ENCODE measurements at places on chromosomes 5 and 9.

GRCh38 chr9:35481347-35481975 lies 8.4 kb upstream of the RUSC2 start:
- DNase-seq, result no peak

- DNase-seq, result peak; percentile 52
Measured at GRCh38 chr9:6680797-6681146, 35.2 kb upstream of the GLDC start.

DNA sequence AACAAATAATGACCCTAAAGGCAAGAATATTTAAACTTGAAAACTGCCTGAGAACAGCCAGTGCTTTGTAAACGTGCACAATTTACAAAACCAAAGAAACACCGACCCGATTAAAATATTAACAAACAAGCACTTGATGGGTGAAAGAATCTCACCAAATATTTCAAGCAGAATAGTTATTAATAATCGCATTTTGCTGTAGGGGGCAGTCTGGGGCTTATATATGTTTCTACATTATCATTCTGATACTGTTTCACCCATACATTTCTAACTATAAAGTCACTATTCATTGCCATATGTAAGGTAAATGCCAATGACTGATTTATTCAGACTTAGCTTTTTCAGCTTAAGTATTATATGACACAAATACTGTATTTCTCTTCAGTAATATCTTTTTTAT lies 37.7 kb downstream of the UBAP2 start:
- DNase-seq, result no peak

- no peak for DNase-seq
Measured at GRCh38 chr5:150522504-150523414, 14.8 kb downstream of the NDST1 start.

DNA sequence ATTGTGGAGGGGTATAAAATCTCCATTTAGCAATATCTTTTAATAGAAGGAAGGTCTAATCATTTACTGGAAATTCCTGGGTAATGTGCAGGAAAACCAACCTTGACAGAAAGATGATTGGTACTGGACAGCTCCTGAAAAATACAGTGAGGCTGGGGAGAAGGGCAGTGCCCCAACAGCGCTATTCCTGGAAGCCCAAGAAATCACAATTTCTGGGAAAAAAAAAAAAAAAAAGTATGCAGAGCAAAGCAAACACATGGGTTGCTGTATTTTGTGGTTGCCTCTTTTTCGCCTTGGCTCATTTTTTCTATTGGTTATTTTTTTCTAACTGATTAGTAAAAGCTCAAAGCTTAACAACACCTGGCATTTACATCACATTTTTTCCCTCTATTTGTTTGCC lies 249.7 kb downstream of the ENC1 start:
- DNase-seq, result no peak

DNA sequence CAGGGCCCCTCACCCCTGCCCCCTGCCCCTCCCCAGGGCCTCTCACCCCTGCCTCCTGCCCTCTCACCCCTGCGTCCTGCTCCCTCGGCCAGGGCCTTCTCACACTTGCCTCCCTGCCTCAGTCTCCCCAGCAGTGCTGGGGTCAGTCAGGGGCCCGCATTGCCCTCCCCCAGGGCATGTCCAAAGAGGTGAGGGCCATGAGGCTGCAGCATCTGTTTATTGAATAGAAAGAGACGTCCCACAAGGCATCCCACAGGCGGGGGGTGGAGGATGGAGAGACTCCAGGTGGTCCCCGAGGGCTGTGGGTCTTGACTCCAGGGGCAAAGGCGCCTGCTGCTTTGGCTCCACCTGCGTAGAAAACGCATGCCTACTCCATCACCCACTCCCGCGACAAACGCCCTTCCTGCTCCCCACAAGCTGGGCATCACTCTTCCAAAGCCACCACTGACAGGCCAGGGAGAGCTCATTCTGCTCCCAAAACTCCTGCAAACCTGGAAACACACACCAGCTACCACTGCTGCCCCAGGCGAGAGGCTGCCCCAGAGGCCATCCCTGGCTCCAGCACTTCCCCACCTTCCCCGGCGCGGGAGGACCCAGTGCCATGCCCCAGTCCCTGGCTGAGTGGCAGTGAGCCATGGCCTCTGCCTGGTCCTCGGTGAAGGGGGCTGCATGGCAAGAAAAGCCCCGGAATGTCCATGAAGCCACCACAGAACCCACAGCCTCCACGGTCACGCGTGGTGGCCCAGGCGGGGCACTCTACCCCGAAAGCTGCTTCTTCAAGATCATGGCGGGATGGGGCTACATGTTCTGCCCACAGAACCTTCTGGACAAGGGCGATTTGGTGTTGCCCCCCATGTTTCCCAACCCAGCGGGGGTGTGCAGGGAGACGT lies 1.6 kb upstream of the LCN8 start:
- DNase-seq, result no peak

DNA sequence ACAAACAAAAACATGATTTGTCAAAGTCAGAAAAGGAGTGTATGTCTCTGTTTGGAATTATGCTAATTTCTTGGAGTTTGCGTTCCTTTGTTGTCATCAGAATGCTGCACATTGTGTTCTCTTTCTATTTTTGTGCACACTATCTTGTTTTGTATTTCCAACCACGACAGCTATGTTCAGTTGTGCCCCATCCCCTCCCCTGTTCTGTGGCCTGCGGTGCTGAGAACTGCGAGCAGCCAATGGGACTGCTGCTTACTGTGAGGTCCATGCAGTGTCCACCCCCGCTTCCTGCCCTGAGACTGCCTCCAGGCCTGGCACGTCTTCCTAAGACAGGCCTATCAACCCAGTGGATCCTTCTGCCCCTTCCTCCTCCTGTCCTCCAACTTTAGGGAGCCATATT lies 76.8 kb downstream of the PALM2AKAP2 start:
- DNase-seq, result no peak

DNA sequence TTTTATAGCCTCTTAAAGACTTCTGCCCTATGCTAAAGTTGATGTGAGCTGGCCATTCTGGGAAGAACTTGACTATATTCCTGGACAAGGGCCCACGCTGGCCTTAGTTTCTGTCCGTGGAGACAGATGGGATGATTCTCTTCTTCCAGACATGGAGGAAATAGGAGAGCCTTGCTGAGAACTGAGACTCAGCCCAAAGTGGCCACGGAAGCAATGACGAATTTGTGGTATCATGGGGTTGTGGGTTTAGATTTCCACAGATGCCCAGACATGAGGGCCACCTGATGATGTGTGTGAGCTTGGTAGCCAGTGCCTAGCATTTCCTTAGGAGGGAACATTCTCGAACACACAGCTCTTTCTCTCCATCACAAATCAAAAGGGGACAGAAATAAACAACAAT lies 309.1 kb downstream of the NSG2 start:
- no peak for DNase-seq

DNA sequence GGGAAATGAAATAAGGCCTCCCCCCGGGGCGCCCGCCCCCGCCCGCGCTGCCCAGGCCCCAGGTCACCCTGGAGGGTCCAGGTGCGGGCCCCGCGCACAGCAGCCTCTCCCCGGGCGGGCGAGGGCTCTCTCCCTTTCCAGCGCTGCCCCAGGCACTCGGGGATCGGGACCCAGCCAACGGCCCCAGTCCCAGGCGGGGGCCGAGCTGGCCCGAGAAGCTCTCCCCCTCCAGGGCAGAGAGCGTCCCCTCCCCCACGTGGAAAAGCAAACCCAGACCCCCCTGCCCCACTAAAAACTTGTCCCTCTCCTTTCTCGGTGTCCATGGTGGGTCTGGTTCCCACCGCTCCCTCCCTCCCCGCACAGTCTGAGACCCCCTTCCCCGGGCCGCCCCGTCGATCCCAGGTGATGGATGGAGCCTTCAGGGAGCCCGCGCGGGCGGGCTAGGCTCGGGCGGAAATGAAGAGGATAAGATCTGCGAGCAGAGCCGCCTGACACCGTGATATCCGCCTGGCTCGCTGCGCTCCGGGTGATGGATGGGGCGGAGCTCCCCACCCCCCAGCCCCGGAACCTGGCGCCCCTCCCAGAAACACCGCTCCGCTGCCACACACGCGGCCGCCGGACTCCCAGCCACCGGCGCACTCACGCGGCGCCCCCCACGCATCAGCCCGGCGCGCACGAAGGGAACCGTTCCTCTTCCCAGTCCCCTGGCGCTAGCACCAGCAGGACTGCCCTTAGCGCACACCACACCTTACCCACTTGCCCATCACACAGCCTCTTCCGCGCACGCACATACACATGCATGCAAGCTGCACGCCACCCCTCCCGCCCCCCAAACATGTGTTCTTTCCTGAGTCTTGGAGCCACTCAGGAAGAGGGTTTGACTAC lies 81.7 kb upstream of the ZBTB43 start:
- peak; percentile 84 for DNase-seq

DNA sequence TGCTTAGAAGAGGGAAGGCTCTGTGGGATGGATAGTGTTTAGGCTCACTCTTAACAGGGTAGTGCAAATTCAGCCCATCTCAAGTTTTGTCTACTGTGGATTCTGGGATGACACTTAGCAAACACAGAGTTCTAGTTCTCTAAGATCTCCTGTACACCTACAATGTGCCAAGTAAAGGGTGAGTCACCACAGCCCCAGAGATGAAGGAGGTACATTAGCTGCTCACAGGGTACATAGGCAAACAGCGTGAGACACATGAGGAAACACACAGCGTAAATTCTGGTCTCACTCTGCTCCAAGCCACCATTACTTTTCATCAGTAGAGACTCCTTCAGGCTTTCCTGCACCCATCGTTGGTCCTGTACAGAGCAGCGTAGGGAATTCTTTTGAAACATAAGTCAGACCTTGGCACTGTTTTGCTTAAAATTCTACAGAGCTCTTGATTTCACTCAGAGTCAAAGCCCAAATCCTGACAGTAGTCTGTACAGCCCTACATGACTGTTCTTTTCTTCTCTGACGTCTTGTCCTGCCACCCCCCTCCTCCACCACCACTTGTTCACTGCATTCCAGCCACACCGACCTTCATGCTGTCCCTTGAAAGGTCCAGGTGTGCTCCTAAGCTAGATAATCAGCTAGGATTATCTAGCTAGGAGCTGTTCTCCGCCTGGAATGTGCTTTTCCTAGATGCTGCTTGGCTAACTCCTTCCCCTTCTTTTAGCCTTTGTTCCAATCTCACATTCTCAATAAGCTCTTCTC lies 8.7 kb downstream of the ASTN2 start:
- DNase-seq, result no peak

DNA sequence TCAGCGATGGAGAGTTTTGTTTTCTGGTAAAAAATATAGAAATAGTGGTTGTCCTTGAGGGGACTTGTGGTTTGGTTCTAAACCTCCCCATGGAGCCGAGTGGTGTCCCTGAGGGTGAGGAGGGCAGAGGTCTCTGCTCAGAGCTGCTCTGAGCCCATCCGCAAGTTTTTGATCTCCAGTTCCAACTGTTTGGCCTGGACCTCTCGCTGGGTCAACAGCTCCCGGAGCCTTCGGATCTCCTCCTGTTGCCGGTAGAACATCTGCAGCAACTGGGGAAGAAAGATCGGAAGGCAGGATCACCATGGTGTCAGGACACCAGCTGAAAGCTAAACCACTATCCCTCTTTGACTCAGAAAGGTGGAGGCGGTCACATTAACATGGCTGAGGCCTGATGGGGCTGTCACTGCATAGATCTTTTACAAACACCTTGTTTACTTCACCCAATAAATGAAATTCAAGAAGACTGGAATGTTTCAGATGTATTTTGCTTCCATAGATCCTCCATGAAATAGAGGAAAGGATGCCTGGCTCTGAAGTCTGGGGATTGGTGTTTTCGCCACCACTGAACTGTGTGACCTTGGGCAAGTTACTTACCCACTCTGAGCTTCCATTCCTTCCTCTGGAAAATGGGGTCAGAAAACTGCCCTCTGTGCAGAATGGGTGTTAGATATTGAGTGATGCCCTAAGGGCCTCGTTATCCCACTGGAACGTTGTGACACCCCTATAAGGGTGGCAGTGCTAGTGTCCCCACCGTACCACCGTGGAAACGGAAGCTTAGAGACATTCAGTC lies 5.8 kb upstream of the TRIM14 start:
- no peak for DNase-seq

DNA sequence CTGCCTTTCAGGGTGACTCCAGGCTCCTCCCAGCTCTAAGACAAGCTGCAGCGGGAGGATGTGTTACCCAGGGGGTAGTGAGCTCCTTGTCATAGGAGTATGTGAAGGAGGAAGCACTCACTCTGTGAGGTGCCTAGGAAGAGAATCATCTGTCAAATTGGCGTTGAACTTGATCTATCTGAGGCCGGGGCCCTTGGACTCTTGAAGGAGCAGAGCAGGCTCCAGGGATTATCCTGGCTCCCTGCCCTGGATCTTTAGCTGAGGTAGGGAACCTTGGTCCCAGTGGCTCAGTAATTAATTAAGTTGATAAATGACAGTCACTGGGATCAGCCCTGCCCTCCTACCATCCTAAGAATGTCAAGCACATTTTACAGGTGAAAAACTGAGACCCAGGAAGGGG lies 15.5 kb downstream of the ADGRD2 start:
- no peak for DNase-seq

DNA sequence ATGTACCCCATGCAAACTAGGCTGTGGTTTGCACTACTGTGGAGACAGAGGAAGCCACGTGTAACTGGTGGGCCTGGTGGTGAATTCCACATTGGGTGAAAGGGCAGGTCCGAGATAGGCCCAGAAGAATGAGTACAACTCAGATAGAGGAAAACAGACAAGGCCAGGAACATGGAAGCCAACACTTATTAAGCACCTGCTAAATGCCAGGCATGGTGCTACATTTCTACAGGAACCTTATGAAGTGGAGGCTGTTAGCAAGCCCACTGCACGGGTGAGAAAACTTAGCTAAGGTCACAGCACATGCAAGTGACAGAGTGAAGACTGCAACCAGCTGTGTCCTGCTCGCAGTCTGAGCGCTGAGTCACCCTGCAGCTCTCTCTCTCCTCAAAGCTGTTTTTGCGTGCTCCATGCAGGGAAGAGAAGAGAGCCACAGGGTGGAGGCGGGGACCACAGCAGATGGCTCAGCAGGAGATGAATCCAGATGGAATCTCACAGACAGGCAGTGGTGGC lies 65.5 kb upstream of the SPTLC1 start:
- no peak for DNase-seq

DNA sequence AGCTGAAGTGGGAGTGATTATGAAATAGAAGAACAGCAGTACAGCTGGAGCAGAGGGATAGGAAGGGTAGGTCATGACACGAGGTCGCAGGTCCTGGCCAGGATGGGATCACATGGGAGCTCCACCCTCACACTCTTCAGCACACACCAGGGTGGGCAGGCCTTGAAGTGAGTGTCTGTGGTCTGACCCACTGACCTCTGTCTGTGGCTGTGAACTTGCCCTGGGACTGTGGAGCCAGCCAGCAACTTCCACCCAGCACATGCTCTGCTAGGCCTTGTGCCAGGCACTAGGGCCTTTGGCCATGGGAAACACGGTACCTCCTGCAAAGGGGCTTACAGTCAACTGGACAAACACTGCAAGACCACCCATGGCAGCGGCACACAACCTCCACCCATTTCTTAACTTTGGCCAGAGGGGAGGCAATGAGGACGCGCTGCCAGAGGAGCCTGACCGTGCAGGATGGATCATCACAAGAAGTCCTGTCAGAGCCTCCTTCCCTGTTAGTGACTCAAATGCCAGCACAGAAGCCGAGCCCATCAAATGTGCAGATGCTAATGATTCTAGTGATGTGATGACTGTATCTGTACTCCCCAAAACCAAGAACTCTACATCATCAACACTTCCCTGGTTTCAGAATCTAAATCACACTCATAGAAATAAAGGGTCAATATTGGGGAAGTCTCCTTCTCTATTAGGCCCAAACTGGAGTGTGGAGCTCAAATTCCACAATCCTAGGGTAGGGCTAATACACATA lies 113.6 kb downstream of the DPYSL3 start:
- no peak for DNase-seq

Data from CD4-positive, alpha-beta T cell treated with Interleukin-6 at 100 ng/mL for 8 hours (primary cell).